ENCODE measurements at places on chromosomes 11 and 22. TPM values are rescaled to one million over a fixed set of nuclear protein-coding genes. Genes with fewer than 3 reads are reported as not detected.
A peak's percentile ranks its signal among the peaks of the same experiment; 100 is the strongest.

GRCh38 chr11:122721201-122721963 lies 65.9 kb downstream of the UBASH3B start:
- DNase-seq: peak; percentile 43

- DNase-seq: no peak
Observed at GRCh38 chr22:42962295-42963230, 52.4 kb downstream of the PACSIN2 start.

DNA sequence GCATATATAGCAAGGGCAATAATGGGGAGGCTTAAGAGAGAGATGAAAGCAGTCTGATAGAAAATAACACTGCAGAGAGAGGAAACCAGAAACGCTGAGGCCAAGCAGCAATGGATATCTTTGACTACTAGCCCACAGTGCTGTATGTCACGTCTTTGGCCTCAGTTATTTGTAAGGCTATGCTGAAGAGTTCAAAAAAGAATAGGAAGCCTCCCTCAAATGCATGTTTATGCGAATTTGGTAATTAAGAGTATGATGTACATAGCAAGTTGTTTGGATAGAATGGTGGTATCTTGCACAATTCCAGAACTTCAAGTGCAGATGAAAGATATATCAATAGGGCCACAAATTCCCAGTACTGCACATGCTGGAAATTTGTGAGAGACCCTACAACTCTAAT lies 89.2 kb downstream of the MPPED2 start:
- no peak for DNase-seq

GRCh38 chr11:89495951-89496350 lies 4.8 kb upstream of the NOX4 start:
- DNase-seq: peak; percentile 70

DNA sequence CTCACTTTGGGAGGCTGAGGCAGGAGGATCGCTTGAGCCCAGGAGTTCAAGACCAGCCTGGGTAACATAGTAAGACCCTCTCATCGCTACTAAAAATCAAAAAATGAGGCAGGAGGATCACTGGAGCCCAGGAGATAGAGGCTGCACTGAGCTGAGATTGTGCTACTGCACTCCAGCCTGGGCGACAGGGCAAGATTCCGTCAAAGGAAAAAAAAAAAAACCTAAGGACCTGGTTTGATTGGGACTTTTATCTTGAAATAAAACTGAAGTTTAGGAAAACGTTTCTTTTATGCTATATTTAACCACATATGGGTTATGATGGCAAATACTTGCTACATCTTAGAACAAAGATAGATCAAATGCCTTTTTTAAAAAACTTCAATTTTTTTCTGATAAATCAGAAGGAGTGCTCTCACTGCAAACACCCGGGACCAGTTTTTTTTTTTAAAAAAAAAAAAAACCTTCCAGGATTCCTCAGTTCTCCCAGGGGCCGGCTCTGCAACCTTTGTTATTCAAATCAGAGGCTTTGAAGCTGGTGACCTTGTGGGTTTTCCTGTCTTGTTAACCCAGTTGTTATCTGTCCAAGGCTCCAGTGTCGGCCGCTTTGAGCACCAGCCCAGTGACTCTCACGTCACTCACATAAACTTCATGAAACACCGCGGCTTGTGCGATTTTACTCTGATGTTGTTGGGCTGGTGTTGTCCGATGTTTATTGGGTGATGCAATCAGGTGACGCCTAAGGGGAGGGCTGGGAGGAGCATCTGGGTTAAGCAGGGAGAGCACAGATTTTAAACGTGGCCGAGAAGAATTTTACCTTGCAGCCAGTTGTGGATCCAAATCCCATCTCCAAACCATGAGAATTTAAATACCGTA lies 24.7 kb upstream of the SLC22A12 start:
- peak; percentile 87 for DNase-seq

- DNase-seq: no peak
Observed at GRCh38 chr11:114017723-114018122, 41.8 kb upstream of the ZBTB16 start.

GRCh38 chr11:74725701-74726100 lies 5.5 kb downstream of the CHRDL2 start:
- no peak for DNase-seq

GRCh38 chr22:31230871-31231621 lies 18.9 kb downstream of the LIMK2 start:
- no peak for DNase-seq

DNA sequence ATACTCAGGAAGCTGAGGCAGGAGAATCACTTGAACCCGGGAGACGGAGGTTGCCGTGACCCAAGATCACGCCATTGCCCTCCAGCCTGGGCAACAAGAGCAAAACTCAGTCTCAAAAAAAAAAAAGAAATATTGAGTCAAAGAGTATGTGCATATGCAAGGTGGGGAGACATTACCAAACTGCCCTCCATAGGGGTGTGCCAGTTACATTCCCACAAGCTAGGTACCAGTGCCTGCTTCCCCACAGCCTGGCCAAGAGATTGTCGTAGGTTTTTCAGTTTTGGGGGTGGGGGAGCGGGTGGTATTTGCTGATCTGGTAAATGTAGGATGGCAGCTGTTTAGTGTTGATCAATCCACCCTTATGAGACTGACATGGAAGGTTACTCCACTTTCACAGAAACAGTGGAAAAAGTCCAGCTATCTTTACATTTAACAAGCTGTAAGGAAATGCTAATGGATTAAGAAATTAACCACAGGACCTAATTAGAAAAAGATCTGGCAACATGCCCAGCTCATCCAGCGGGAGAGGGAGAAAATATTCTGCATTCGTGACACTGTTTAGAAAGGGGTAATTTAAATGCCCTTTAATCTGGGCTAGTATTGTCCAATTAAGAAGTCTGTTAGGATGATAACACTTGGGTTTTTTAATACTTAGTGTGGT lies 89.4 kb downstream of the PACS1 start:
- no peak for DNase-seq

- no peak for DNase-seq
Observed at GRCh38 chr22:37508431-37508992, 10.7 kb downstream of the CARD10 start.

GRCh38 chr11:20353829-20354434 lies 9.6 kb upstream of the HTATIP2 start:
- DNase-seq: no peak

The DGCR6 gene
- 1.4 TPM for total RNA-seq

DNA sequence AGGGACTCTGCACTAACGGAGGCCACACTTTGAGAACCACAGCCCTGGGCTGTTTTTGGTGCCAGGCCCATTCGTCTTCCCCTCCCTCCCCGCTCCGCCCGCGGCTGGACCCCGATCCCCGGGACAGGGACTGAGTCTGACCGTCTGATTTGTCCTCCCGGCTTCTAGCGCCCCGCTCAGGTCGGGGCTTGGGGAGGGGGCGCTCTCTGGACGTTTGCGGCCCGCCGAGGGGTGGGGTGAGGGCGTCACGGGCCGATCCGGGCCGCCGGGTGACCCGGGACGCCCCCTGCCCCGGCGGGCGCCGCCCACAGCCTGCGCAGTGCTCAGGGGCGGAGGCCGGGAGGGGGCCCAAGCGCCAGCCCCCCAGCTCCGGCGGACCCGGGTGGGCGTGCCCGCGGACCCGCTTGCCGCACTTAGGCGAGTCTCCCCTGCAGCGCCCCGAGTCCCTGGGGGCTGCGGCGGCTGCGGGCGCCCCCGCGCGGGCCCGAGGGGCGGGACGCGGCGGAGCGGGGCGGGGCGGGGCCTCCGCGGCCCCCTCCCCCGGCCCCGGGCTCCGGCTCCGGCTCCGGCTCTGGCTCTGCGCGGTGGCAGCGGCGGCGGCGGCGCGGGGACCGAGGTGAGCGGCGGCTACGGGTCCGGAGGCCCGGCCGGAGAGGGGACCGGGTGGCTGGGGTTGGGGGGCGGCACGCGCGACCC lies 33.7 kb upstream of the PRR5 start:
- DNase-seq: peak; percentile 64

- peak; percentile 53 for DNase-seq
Observed at GRCh38 chr22:49303781-49304461, 523.8 kb downstream of the BRD1 start.

DNA sequence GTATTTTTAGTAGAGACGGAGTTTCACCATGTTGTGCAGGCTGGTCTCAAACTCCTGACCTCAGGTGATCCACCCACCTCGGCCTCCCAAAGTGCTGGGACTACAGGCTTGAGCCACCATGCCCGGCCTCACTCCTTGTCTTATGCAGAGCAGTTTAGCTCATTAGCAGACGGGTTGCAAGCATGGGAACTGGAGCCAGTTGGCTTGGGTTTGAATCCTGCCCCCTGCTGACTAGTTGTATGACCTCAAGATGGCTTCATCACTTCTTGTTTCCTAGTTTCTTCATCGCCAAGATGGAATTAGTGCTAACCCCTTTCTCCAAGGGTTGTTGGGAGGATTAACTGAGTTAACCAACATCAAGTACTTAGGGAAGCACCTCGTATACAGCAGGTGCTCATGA lies 23.4 kb upstream of the RASD2 start:
- DNase-seq: no peak

DNA sequence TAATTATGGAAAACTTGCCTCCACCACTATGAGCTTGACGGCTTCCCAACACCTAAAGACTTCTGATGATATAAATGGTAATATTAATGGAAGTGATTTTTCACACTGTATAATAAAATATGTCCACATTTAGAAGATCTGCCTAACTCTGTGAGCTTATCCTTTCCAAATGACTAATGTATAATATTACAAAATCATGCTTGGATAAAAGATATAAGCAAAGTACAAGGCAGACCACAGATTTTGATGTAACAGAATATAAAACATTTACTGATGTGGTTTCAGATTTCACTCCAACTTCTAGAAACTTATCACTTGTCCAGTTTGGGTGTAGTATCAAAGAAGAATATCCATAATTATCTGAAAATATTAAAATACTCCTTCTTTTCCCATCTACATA lies 36.9 kb downstream of the GALNT18 start:
- no peak for DNase-seq

The SCGB1C1 gene
- not detected for total RNA-seq

The KRTAP5-2 gene
- not detected for total RNA-seq

The MMP8 gene
- not detected for total RNA-seq

DNA sequence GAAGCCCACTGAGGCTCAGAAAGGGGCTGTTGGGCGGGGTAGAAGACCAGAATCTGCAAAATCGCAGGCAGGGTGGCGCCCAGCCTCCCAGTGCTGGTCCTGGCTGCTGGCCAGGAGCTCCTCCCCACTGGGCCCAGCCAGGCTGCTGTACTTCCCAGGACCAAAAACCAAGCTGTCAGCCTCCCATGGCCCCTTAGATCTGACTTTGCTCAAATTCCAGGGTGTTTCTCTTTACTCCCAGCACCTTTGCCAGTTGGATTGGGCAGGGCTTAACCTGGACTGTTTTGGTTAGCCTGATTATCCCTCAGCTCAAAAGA lies 44.2 kb upstream of the WEE1 start:
- DNase-seq: no peak

All from sigmoid colon (tissue), 7 donors.